Adrenal gland (tissue), 19 donors: ENCODE measurements at places on chromosomes 2 and 18.

GRCh38 chr2:210895132-210895531 is 338.7 kb downstream of the CPS1 start:
- H3K4me1 ChIP-seq = no peaks in the 10 kb centered on the region
- no peaks in the 10 kb centered on the region for H3K36me3 ChIP-seq
- no peak overlapping the region for H3K27ac ChIP-seq
- DNase-seq = peak; percentile 17

- H3K36me3 ChIP-seq = no peaks in the 10 kb centered on the region
- no peak for DNase-seq
- H3K4me3 ChIP-seq = no peak overlapping the region
- H3K27me3 ChIP-seq = peaks cover 12% of the 10 kb centered on the region
- H3K4me1 ChIP-seq = no peaks in the 10 kb centered on the region
Observed at GRCh38 chr18:74351354-74351753, 35.7 kb downstream of the C18orf63 start.

DNA sequence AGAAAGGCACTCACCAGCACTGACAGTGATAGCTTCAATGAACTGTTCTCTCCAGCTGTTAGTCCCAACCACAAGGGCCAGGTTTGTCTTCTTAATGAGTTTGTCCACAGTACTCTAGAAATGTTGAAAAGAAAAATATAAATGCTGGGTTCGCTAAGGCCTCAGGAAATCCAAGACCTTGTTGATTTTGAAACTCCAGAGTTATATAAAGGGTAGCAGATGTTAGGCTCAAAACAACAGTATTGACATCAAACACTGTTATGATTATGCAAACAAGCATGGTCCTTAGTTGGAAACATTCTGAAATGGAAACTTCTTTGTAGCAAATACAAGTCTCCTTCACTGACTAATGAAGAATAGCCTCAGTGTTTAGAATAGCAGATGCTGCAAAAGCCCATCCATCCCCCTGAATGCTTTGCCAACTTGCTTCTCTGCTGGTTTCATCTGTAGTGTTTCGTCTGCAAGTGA is 291.1 kb downstream of the SLC8A1 start:
- no peaks in the 10 kb centered on the region for H3K4me1 ChIP-seq
- DNase-seq = no peak
- H3K36me3 ChIP-seq = no peaks in the 10 kb centered on the region
- no peak overlapping the region for H3K27ac ChIP-seq
- H3K4me3 ChIP-seq = no peak overlapping the region

GRCh38 chr18:46630160-46630559 is 26.9 kb downstream of the LOXHD1 start:
- no peaks in the 10 kb centered on the region for H3K27me3 ChIP-seq
- no peaks in the 10 kb centered on the region for H3K4me1 ChIP-seq
- H3K36me3 ChIP-seq = no peaks in the 10 kb centered on the region

DNA sequence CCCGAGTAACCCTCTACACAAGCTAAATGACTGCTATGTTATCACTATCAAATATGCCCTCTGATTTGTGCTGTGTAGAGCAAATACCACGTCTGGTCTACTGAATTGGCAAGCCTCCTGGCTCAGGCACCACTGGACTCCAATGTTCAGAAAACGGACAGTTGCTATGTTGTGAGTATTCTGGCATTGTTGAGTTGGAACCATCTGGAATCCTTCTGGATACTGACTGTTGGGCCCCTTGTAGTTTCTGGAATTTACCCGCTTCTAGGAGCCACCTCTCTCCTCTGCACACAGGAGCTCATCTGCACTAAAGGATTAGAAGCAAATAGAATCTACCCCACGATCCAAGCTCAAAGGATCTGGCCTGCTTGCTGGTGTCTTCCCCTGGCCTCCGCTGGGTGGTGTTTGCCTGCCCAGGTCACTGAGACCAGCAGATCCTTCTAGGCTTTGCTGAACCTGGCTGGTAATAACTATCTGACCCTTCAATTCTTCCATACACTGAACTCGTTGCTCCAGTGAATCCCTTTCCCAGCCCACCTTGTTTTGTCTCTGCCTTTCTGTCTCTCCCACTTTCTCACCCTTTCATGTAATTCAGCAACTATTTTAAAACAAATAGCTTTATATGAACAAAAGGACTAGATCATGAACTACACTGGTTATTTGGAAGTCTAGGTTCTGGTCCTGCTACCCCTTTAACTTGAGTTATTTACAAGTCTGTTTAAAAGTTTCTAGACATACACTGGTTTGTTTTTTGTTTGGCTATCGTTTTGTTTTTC is 2.1 kb upstream of the HAAO start:
- H3K4me3 ChIP-seq = no peak overlapping the region
- peak overlapping the region; percentile 14 for H3K27ac ChIP-seq
- no peaks in the 10 kb centered on the region for H3K36me3 ChIP-seq
- no peak for DNase-seq
- peaks cover 3% of the 10 kb centered on the region for H3K4me1 ChIP-seq

DNA sequence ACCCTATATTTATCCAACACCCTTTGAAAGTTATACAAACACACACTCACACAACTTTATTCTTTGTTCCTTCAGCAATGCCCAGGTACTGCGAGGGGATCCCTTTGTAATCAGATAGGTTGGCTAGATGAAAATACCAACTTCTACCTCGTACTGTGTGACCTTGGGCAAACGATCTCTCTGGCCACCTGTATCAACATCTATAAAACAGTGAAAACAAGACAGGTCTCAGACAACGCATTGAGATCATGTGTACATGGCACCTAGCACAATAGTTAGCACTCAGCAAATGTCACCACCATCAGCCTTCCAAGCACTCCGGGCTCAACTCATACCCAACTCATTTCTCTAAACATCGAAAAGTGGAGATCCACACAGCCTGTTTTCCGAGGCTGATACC is 118.4 kb upstream of the PPP1CB start:
- no peaks in the 10 kb centered on the region for H3K27me3 ChIP-seq
- H3K36me3 ChIP-seq = no peaks in the 10 kb centered on the region
- H3K4me3 ChIP-seq = no peak overlapping the region
- no peak overlapping the region for H3K27ac ChIP-seq

- no peak overlapping the region for H3K27ac ChIP-seq
- H3K4me3 ChIP-seq = no peak overlapping the region
- no peak for DNase-seq
- no peaks in the 10 kb centered on the region for H3K36me3 ChIP-seq
- H3K27me3 ChIP-seq = no peaks in the 10 kb centered on the region
Observed at GRCh38 chr2:85917887-85918795, 29.4 kb upstream of the ST3GAL5 start.

GRCh38 chr2:176534798-176535466 is 265.7 kb downstream of the MTX2 start:
- no peaks in the 10 kb centered on the region for H3K36me3 ChIP-seq
- DNase-seq = peak; percentile 50
- peak overlapping the region; percentile 55 for H3K27ac ChIP-seq

DNA sequence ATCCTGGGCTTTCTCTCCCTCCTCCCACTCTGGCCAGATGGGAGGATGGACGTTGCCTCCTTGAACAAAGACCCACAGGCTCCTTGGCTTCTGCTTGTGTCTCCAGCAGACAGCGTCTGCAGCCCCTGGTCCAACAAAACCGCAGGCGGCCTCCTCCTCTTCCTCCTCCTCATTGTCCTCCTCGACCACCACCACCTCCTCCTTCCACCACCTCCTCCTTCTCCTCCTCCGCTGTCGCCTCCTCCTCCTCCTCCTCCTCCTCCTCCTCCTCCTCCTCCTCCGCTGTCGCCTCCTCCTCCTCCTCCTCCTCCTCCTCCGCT is 45.7 kb upstream of the ALPP start:
- no peaks in the 10 kb centered on the region for H3K4me1 ChIP-seq
- DNase-seq = no peak
- no peak overlapping the region for H3K4me3 ChIP-seq
- no peaks in the 10 kb centered on the region for H3K36me3 ChIP-seq
- H3K27me3 ChIP-seq = no peaks in the 10 kb centered on the region

GRCh38 chr2:25125189-25125588 is 43.2 kb downstream of the POMC start:
- no peaks in the 10 kb centered on the region for H3K36me3 ChIP-seq
- DNase-seq = no peak
- H3K4me3 ChIP-seq = no peak overlapping the region
- H3K4me1 ChIP-seq = no peaks in the 10 kb centered on the region
- H3K27ac ChIP-seq = no peak overlapping the region

DNA sequence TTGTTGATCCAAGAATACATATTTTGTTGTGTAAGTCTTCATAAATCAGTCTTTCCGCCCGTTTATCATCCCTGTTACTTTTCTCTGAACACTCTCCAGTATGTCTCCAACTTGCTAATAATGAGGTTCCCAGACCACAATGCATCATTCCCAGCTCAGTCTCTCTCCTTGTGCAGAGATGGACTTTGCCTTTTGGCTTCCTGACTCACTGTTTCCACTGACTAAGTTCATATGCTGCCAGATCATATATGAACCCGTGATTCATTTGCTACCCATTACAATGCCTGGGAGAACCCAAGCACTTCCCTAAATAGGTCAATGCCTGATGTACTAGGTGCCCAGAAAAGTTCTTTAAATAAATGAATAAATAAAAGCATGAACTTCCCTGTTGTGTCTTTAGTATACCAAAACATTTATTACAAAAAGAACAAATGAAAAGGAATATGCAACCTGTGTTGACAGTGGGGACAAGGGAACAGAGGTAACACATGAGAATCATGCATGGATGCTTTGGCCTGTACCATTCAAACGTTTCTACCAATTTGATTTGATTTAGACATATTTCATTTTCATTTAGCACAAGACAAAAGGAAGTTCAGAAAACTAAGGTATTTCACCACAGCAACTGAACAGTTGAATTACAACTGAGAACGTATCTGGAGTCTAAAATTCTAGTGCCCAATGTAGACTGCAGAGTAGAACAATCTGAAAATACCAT is 215.4 kb upstream of the HNRNPA3 start:
- no peaks in the 10 kb centered on the region for H3K36me3 ChIP-seq
- peaks cover 6% of the 10 kb centered on the region for H3K4me1 ChIP-seq
- H3K27me3 ChIP-seq = no peaks in the 10 kb centered on the region
- no peak overlapping the region for H3K4me3 ChIP-seq
